CD14-positive monocyte (primary cell): ENCODE measurements at places on chromosomes 3 and 15. TPM values are rescaled to one million over a fixed set of nuclear protein-coding genes. Genes with fewer than 3 reads are reported as not detected.

Gene SH2D7
- not detected for polyA plus RNA-seq

DNA sequence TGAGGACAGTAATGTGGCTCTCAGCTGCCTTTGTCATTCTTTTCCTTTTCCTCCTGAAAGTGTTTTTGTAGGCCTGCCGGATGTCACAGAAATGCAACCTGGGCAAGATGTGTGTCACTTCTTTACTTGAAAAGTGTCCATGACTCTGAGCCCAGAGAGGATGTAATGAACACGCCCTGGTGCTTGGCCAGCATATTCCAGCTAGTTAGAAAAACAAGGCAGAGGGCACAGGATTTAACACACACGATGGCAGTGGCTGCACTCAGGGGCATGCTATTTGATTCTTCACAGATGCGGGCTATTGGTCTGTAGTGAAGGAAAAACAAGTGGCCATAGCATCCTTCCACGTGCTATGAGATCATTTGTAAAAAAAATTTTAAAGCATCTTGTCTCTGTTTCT is 30.3 kb upstream of the PTX3 start:
- no peak for DNase-seq

Gene CFAP44
- not detected for polyA plus RNA-seq

DNA sequence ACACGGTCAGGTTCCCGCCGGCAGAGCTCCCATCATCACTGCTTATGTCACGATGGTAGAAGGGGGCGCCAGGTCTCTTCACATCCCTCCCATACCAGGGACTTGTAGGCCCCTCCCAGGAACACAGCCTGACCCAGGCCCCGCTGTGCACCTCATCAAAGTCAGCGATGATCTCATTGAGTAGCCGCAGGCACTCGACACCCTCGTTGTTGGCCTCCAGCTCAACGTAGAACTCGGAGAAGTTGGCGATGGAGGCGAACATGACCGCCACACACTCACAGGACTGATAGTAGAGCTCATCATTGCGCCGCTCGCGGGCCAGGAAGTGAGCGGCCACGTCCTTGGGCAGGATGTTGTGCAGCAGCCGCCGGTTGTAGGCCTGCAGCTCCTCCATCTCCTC is 89.2 kb downstream of the SEC22A start:
- no peak for DNase-seq

Gene XYLB
- 0.74 and 1.00 TPM in 2 replicates for polyA plus RNA-seq

GRCh38 chr3:193921465-193921864 is 214.5 kb upstream of the HES1 start:
- DNase-seq, result no peak

GRCh38 chr3:51434110-51434509 is 43.0 kb downstream of the RBM15B start:
- DNase-seq, result no peak

Gene HTR3E
- not detected for polyA plus RNA-seq

DNA sequence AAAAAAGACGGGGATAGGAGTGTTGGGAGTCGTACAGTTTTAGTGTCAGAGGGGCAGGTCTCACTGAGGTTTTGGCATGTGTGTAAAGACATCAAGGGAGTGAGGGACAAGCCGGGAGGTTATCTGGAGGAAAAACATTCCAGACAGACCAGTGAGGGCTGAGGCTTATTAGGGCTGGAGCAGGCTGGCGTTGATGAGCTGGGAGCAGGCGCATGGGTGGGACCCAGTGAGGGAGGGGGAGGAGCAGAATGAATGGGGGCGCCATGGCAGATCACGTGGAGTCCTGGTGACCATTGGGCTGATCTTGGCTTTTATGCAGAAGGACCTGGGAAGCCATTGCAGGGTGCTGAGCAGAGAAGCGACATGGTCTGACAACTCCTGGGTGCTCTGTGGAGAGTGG is 180.2 kb downstream of the SLCO3A1 start:
- DNase-seq, result no peak

Gene BNC1
- not detected for polyA plus RNA-seq

GRCh38 chr15:60720086-60720485 is 241.1 kb upstream of the ICE2 start:
- DNase-seq, result no peak

DNA sequence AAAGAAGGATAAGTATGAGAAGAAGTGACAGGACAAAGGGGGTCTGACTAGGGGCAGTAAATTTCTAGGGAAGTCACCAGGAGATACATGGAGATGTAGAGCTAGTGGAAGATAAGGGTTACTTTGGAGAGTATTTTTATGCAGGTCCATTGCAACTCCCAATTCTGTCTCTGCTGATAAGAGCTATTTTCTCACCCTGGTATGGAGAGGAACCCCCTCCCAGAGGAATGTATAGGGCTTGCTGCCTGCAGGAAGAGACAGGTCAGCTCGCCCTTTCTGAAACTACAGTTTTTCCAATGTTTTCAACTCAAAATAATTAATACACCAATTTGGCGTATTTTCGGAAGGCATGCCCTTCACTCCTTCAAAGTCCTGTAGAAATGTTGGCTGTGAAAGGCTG is 11.4 kb upstream of the CORO2B start:
- no peak for DNase-seq

Gene TEX264
- polyA plus RNA-seq, result 108 TPM
